ENCODE measurements at places on chromosomes 2 and 18.

DNA sequence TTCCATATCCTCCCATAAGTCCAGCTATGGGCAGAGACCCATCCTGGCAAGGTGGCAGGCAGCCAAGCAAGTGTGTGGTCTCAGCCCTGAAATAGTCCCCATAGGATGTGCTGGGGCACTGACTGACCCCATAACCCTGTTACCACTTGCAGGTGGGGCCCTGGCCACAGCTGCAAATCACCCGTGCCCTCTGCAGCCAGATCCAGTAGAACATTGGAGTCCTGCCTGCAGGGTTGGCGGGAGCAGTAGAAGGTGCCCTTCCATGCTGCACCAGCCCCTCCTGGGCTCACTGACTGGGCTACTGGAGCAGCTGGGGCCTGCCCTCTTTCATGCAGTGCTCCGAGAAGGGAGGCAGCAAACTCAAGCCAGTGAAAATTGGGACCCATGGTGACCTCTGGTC lies 112.6 kb upstream of the MCFD2 start:
- DNase-seq, result no peak

GRCh38 chr2:122034777-122035176 lies 279.3 kb downstream of the TSN start:
- DNase-seq, result no peak

DNA sequence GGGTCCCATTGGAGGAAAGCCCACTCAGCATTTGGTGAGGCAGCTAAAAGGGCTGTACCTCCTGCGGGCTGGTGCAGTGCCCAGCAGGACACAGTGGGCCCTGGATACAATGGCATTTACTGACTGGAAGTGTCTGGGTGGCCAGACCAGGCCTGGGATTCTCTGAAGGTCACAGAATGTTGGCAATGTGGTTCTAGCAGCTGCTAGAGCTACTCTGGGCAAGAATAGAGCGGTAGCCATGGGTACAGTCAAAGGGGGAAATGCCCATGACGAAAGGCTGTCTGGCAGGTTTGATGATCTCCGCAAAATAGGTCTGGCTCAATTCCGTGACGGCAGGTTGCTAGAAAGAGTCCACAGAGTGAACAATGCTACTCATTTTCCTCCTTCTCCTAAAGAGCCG lies 241.8 kb downstream of the AFF3 start:
- DNase-seq, result no peak

- no peak for DNase-seq
Observed at GRCh38 chr18:29104227-29104626, 927.3 kb upstream of the CDH2 start.

DNA sequence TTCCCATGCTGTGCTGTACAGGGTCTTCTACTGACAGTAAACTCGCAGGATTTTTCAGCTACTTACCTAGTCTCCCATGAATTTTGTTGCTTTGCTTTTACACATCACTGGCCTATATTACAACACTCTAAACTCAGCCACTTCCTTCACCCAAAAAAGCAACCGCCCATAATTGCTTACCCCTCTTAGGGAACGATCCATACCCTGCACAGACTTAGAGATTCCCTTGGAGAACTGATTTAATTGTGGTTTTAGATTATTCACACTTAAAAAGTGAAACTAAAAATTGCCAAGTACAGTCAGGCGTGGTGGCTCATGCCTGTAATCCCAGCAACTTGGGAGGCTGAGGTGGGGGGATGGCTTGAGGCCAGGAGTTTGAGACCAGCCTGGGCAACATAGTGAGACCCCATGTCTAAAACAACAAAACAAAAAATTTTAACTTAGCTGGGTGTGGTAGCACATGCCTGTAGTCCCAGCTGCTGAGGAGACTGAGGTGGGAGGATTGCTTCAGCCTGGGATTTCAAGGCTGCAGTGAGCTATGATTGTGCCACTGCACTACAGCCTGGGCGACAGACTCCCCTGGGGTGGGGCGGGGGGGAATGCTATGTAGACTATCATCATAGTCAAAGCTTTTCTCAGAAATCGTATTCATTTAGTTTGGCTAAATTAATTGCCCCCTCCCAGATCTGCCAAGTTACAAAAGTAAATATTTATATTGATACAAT lies 19.3 kb downstream of the MRPL30 start:
- DNase-seq, result no peak

DNA sequence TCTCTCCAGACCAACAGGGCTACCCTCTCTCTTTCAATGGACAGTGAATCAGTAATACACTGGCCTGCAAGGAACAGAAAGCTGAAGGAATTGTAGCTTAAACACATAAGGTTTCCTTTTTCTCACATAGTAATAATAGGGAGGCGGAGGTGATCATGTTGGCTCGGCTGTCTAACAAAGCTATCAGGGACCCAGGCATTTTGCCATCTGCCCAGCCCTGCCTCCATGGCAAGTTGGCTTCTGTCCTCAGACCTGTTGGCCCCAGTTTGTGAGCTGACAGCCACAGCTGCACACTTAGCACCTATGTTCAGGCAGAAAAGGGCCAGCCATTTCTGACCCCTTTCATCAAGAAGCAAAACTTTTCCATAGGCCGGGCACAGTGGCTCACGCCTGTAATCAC lies 2.0 kb upstream of the CHRNG start:
- no peak for DNase-seq

- peak; percentile 47 for DNase-seq
Observed at GRCh38 chr2:110678457-110679336, 834 bp upstream of the BUB1 start.

DNA sequence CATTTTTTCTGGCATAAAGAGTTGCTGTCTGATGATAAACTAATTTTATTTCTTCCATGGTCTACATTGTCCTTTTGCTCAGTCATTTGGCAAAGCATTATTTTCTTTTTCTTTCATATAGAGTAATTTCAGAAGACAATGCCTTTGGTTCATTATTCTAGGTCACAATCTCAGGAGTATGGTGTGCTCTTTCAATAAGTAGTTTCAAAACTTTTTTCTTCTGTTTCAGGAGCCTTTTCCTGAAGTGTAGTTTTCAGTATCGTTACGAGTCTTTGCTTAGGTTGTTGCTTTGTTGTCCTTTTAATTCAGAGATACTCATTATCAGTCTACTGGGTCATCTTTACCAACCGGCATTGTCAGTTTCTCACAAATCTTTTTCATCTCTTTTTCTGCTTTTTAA lies 100.4 kb upstream of the GPC1 start:
- DNase-seq, result no peak

DNA sequence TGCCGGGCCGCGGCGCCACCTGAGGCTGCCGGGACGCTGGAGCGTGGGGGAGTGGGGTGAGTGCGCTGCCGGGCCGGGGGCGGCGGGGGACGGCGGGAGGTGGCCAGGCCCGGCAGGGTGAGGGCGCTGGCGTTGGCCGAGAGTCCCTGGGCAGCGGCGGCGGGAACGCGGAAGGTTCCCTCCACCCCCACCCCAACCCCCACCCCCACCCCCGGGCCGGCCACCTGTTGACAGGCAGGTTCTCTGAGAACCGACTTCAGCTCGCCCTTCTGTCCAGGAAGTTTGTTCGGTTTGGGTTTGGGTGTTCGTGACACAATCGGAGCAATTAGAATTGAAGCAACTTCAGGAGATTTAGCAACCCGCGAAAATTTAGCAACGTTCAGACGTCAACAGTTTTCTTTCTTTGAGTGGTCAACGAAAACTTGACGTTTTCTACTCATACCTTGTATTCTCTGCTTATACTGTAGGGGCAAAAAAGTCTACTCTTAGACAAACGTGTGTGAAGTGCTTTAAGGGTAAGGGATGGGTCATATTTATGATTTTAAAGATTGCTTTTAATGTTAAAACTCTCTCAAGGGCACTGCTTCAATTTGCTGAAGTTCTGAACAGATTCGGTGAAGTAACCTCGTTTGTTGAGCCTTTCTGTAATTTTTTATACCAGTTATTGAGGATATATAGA lies 9.3 kb downstream of the OTX1 start:
- no peak for DNase-seq

- no peak for DNase-seq
Observed at GRCh38 chr2:215880970-215881369, 132.4 kb downstream of the MREG start.

DNA sequence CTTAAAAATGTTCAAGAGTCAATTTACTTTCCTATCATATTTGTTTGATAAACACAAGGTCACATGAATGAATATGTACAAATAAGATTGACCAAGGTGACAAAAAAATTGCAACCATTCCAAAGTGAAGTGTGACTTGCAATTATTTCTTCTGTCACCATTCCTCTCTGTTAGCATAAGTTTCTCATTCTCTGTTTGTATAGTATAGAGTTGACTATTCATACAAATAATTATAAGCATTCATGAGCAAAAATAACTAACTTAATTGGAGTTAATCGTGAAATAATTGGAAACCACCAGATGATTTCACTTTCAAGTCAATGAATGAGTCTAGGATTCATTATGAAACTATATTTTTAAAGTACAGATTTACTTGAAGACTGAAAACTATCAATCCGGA lies 42.1 kb downstream of the PGAP1 start:
- no peak for DNase-seq

GRCh38 chr2:72117718-72118117 lies 29.9 kb downstream of the CYP26B1 start:
- peak; percentile 30 for DNase-seq

- DNase-seq, result no peak
Observed at GRCh38 chr18:5197461-5197860, 404 bp upstream of the AKAIN1 start.

DNA sequence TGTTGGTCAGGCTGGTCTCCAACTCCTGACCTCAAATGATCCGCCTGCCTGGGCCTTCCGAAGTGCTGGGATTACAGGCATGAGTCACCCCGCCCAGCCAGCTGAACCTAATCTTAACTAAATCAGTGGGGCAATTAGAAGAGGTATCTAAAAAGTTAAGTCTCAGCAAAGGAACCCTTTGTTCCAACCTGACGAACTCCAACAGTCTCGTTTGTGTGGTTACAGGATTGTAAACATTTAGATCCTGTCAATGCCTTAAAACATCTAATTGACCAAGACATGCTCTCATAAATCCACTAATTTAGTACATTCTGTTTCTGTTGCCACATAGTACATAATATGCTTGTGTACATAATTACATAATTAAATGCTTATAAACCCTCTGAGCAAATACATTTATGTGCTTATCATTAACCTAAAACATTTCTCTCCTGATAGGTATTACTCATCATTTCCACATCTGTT lies 31.1 kb upstream of the STK39 start:
- DNase-seq, result no peak

DNA sequence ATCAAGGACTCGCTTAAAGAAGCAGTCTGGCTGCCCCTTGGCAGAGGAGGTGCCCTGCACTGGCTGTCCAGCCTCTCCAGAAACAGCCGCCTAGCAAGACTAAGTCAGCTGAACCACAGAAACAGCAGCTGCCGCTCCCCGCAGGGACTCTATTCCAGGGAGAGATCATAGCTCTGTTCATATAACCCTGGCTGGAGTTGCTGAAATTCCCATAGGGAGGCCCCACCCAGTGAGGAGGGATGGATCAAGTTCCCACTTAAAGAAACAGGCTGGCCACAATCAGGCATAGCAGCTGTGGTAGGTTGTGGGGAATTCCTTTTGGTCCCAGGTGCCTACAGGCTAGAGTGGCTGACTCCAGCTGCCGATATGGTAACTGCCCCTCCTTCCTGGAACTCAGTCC lies 74.2 kb upstream of the MC4R start:
- DNase-seq, result no peak

- DNase-seq, result no peak
Observed at GRCh38 chr2:181394741-181395437, 62.3 kb upstream of the ITGA4 start.

- no peak for DNase-seq
Observed at GRCh38 chr2:69164061-69164778, 151.2 kb downstream of the ANTXR1 start.

DNA sequence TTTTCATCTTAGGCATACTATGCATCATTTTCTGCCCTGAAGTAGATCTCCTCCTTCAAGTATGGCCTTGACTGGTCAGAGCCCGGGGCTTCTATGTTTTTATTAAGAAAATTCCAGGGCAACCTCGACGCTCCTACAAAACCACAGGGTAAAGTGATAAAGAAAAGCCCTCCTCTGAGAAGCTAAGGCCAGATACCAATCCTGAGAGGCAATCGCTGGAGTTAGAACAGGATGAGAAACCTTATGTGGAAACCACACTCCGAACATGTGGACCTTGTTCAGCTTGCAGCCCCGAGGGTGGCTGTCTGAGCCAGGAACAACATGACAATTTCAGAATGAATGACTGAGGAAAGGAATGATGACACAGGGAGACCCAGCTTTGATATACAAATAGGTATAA lies 35.6 kb downstream of the RMC1 start:
- no peak for DNase-seq

GRCh38 chr2:138455691-138456090 lies 45.9 kb upstream of the SPOPL start:
- no peak for DNase-seq

GRCh38 chr2:43130548-43130875 lies 95.9 kb downstream of the ZFP36L2 start:
- DNase-seq, result no peak

GRCh38 chr2:141423124-141423523 lies 707.7 kb downstream of the LRP1B start:
- no peak for DNase-seq

GRCh38 chr2:68458981-68459380 lies 8.1 kb downstream of the FBXO48 start:
- no peak for DNase-seq

DNA sequence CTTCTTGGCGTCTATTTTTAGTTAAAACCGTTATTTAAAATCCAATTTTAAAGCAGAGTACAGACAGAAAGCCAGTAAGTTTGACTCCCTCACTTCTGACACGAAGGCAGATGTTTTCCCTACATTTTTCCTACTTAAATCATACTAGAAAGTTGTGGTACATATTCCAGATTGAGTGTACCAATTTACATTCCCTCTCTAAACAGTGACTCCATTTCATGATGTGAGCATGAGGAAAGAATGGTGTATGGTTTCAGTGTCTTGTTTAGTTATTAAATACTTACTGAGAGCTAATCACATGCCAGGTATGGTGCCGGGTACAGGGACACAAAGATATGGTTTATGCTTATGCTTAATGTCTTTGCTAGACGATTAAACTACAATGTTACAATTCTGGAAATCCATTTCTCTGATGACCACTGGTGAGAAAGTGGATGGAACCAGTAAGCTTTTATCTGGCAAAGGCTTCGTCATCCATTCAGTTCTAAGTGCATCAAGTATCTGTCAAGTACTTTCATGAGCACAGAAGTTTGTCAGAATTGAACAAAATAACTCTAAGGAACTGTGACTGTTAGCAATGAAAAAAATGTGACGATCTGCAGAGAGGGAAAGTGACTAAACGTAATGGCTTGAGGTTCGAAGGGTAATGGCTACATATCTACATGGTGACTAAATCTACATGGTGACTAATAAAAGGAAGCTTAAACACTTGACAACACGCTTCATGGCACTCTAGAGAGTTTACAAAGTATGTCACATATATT lies 25.7 kb downstream of the MAP4K3 start:
- DNase-seq, result no peak

All from activated CD8-positive, alpha-beta memory T cell treated with anti-CD3 and anti-CD28 coated beads, Interleukin-2, amount 10 ng/mL, durations not matched to agents 7 days and 5 days (primary cell).